ENCODE measurements at places on chromosomes 16 and 17.

GRCh38 chr17:33202021-33202420 lies 91.1 kb downstream of the ASIC2 start:
- DNase-seq = no peak

- DNase-seq = no peak
Observed at GRCh38 chr16:16124438-16124837, 98.9 kb downstream of the ABCC6 start.

DNA sequence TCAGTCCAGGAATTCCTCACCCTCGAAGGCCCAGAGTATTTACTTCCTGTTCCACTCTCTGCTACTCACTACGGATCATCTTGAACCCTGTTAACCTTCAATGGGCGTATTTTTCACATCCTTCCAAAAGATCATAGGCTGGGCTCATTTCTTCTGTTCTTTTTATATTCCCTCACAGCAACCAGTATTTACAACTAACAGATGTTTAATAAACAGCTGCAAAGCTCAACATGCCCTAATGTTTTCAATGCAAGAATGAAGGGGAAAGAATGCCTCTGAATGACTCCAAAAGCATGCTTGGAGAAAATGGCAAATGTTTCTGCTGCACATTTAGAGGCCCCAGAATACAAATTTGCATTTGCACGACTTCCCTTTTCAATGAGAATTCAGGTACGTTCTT lies 174.9 kb downstream of the ZFHX3 start:
- DNase-seq = no peak

- DNase-seq = no peak
Observed at GRCh38 chr17:49913226-49914095, 55.5 kb upstream of the DLX4 start.

DNA sequence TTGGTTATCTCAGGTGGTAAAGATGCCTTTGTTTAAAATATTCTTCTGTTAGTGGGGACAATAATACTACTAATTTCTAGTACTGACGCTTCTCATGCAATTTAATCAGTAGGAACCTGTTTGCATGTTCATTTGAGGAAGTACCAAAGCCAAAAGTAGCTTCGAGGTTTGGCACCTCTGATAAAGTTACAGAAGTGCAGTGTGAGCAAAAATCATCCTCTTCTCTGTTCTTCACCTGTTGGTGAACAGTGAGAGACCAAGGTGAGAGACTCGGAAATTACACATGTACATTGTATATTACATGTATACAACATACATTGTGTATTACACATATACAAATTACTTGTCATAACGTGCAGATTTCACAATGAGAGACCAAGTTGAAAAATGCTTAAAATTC lies 404.6 kb downstream of the MAF start:
- DNase-seq = no peak

GRCh38 chr17:82095777-82096708 lies 2.0 kb downstream of the FASN start:
- no peak for DNase-seq

DNA sequence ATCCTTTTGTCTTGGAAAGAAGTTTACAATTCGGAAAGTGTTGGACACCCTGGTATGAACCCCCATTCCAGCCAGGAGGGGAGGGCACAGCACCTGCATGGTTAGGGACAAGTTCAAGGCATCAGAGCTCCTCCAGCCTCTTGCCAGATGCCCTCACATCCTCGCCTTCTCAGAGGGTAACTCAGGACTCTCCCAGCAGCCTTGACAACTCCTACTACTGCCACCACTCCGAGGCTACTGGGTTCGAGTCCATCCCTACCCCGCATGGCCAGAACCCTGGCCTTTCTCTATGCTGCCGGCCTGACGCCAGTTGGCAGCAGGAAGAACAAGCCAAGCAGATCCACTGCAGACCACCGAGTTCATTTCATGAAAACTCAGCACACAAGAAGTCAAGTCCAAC lies 34.1 kb downstream of the AXIN2 start:
- DNase-seq = no peak

GRCh38 chr17:37673386-37673785 lies 30.1 kb upstream of the DDX52 start:
- DNase-seq = no peak

GRCh38 chr17:17109907-17110306 lies 67.7 kb downstream of the MPRIP start:
- no peak for DNase-seq

GRCh38 chr16:89095491-89095951 lies 1.9 kb downstream of the ACSF3 start:
- no peak for DNase-seq

DNA sequence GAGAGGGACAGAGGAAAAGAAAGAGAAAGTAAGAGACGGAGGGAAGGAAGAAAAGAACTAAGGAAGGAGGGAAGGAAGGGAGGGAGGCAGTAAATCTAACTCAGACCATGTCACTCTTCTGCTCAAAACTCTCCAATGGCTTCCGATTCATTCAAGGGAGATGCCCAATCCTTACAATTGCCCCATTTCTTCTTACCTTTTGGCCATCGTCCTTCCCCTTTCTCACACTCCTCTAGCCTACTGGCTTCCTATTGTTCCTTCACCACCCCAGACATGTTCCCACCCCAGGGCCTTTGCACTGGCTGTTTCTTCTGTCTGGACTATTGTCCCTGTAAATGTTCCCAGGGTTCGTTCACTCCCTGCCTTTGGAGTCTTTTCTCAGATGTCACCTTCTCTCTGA lies 72.3 kb downstream of the TOX3 start:
- DNase-seq = no peak

DNA sequence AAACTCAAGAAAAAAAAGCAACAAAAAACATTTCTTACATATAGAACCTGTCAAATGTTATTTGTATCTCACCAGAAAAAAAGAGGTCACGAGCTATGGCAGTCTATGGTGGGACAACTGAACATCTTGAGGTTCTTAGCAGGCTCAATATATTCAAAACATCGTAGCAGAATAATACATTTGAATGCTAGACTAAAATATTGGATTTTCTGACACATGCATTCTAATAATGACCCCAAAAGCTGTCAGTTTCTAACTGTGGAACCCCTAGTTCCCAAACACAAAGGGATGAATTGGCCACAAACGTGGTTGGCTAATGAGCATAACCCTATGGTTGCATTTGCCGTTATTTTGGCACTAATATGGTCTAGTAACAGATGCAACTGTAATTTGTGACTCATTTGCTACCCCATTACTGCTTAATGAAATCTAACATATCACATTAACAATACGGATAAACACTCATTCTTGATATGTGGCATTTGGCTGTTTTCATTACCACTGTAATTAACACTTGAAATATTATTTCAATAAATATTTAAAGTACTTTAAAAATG lies 81.2 kb downstream of the TOX3 start:
- DNase-seq = no peak

DNA sequence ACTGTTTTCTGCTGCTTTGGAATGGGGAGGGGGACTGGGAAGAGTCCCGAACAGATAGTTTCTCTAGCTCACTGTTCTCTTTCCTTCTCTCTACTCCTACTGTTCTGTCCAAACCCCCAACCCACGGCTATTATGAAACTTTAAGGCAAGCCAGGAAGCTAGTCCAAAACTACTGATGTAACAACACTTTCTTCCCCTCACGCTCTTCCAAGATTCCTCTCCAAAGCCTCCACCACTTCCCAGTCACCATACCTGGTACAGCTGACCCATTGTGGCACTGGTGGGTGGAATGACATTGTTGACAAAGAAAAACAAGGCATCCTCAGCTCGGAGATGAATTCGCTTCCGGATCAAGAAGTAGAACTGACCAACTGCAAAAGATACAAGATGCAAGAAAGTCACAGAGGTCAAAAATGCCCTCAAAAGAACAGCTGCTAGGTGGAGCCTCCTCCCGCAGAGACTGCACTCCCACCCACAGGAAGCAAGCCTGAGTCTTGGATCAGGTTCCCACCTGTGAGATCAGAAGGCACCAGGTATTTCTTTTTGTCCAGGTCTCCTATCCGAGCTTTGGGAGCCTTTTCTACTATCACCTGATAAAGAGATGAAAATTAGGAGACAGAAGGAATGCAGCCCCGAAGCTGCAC lies 1.0 kb downstream of the GABARAP start:
- DNase-seq = no peak

DNA sequence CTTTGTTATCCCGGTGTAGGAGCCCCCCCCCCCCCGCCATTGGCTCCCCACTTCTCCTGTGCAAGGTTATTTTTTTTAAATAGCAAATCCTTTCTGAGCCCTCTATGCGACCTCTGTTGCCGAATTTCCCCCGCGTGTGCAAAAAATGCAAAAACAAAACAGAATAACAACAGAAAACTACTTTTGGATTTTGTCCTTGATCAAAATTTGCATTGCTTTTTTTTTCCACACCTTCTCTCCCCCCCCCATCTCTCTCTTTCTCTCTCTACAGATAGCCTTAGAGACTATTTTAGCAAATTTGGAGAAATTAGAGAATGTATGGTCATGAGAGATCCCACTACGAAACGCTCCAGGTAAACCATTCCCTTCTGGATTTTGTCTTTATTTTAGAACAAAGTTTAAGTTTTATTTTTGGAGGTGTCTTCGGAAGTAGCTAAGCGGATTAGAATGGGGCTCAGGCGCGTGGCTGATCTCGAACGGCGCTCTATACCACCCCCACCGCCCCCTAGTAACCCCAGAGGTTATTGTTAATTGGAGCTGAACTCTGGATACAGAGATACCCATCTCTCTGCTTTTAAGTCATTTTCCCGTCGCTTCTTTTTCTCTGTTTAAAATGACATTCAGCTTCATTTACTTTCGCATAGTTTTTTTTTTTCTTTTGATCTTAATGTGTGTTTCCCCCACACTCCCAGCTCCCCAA lies 1.0 kb downstream of the MSI2 start:
- DNase-seq = peak; percentile 15

DNA sequence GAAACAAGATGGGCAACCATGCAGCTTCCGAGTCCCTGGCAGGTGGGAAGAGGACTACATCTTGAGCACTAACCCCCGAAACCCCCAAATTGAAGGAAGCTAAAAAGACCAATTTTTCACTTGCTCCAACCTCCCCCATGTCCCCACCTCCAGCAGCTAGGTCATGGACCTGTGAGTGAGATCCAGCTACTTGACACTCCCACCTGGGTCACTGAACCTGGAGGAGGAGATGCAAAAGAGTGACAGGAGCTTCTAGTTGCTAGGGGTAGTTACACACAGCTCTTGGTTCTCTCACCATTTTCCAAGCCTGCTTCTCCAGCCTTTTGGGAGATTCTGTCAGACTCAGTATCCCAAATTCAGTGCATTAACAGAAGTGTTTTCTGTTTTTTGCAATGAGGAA lies 11.2 kb downstream of the PDZD9 start:
- DNase-seq = no peak

DNA sequence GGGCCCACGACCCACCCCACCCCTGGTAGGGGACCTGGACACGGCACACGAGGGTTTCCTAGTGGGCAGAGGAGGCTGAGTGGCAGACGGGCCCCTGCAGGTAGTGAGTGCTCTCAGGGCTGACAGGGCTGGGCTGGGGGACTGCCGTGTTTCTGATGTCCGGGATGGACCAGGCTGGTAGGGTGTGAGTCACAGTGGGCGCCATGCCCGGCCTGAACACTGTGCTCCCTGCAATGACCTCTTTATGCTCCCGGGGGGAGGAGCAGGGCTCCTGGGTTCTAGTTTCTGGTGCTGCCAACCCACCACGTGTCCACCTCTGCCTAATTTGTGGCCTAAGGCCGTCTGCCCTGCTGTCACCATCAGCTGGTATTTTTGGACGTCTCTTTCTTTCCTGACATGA lies 26.3 kb downstream of the ARHGAP23 start:
- peak; percentile 89 for DNase-seq

- no peak for DNase-seq
Observed at GRCh38 chr16:48535369-48535787, 74.6 kb downstream of the N4BP1 start.

GRCh38 chr17:47221154-47221553 lies 12.0 kb downstream of the MYL4 start:
- no peak for DNase-seq

DNA sequence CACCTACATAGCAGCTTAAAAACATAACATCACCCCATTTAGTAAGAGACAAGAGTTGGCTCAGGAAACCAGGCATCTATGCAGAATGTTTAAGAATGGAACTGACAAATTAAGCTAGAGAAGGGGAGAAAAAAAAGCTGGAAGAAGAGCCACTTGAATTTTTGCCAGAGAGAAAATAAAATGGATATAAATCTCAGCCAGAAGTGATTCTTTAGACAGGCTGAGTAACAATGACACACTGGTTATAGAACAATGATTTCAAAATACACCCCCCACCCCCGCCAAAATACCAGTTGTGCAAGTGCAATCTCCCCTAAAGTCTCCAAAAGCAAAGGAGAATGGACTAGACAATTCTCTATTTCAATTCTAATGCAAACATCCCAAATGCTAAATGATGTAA lies 22.4 kb downstream of the LSM12 start:
- peak; percentile 72 for DNase-seq

DNA sequence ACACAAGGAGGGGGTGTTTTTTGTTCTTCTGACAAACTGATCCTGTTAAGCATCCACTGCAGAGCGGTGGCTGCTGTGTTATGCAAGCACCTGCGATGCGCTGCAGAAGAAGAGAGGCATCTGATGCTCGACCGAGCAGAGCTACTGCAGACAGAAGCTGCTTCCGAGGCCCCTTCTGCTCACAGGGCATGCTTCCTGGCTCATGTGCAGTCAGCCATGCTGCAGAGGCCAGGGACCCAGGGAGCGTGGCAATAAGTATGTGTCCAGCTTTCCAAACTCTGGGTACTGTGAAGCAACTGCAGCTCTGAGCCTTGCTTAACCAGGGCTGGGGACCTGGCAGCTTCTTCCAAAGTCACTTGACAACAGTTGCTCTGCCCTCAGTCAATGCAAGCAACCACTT lies 448.6 kb upstream of the RBFOX1 start:
- DNase-seq = no peak

- no peak for DNase-seq
Observed at GRCh38 chr17:76199469-76199868, 40.8 kb downstream of the RNF157 start.

- no peak for DNase-seq
Observed at GRCh38 chr16:50735629-50736122, 6.2 kb upstream of the CYLD start.

DNA sequence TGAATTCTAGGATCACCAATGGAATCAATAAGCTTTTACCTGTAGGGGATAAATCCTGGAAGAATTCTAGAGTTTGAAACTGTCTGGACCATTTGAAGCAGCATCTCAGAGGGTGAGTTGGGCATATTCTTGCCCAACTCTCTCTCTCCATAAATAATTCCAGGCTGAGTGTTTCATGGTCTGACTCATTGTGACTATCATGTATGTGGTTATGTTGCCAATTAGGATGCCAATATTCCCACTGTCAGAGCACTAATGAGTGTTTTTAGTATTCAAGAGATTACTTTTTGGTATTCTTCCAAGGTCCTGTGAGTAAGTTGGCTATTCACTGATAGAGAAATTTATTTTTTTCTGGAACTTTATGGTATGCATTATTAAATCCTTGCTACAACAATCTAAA lies 456.9 kb downstream of the TOX3 start:
- no peak for DNase-seq

DNA sequence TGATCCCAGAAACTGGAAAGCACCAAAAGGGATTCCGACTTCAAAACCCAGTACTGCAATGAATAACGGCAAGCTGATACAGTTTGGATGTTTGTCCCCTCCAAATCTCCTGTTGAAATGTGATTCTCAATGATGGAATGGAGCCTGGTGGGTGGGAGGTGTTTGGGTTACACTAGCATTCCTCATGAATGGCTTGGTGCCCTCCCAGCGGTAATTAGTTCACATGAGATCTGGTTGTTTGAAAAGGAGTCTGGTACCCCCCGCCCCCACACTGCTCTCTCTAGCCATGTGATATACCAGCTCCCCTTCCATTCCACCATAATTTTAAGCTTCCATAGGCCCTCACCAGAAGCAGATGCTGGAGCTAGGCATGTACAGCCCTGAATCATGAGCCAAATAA lies 40.1 kb downstream of the RANBP10 start:
- DNase-seq = no peak

All from GM03348 (cell line).